ENCODE measurements at places on chromosomes 3 and 15. TPM values are rescaled to one million over a fixed set of nuclear protein-coding genes. Genes with fewer than 3 reads are reported as not detected.

Gene SLC12A8
- total RNA-seq, result 20.7 TPM

Gene MUC13
- total RNA-seq, result not detected

Gene ITGA11
- total RNA-seq, result not detected

Gene NEDD4
- total RNA-seq, result 27.3 TPM

Gene ADAMTSL3
- total RNA-seq, result 1.9 TPM

Gene ADCY5
- not detected for total RNA-seq

Gene SPTBN5
- 0.43 TPM for total RNA-seq

Gene STX19
- 0.72 TPM for total RNA-seq

Gene MINAR1
- total RNA-seq, result 0.24 TPM

Gene PFN2
- total RNA-seq, result 141 TPM

Gene FAM81A
- 0.21 TPM for total RNA-seq

Gene EFCAB12
- total RNA-seq, result not detected

Gene HCLS1
- 1.9 TPM for total RNA-seq
